Cerebellum (tissue), 4 donors: ENCODE measurements at places on chromosomes 1 and 21. TPM values are rescaled to one million over a fixed set of nuclear protein-coding genes. Genes with fewer than 3 reads are reported as not detected.

GRCh38 chr1:70779571-70779970 lies 268.0 kb downstream of the PTGER3 start:
- DNase-seq = no peak

GRCh38 chr1:230970432-230970831 lies 8.2 kb downstream of the TTC13 start:
- no peak for DNase-seq

DNA sequence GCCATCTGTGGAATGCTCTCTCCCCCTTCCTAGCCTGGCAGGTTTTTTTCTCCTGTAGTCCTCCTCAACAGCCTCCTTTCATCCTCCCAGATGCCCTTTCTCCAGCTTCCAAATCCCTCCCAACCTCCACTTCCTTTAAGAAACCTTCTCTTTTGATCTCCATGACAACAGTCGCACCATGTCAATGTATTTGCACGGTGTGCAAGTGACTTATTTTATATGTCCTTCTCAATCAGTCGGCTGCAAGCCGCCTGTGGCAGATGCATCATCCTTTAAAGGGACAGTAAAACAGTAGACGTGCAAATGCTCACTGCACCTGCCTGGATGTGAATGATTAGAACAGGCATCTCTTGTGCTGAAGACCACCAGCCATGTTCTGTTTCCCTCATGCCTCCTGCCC lies 285.2 kb downstream of the PCP4 start:
- no peak for DNase-seq

DNA sequence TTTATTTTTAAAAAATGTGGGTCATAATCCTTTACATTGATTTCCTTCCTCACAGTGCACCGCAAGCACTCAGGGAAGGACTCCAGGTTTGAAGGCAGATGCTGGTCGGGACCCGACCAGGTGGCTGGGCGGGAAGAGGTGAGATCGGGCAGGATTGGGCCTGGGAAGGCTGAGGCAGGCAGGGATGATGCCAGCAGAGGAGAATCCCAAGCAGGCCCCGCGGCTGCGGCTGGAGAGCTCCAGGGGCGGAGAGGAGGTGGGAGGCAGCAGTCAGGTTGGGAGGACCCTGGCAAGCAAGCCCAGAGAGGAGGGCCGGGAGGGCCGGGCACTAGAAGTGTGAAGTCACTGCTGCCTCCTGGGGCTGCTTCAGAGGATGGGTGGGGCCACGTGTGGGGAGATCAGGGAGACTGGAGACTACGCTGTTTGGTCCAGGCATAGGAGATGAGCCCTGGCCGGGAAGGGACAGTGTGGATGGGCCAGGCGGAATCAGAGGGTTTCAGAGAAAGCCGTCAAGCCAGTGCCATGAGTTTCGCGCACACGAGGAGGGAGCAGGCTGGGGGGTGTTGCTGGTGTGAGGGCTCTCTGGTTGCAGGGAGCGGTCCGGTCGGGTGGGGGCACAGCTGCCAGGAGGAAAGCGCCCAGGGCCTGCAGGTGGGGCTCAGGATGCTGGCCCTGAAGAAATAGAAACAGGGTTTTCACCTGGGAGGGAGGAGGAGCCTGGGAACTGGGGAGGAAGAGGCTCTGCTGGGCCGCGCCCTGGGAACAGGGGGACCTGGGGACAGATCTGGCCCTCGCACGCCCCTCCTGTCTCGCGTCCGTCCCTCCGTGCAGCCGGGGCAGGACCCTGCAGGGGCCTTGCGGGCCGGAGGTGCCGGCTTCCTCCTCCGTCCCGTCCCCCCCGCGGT lies 888 bp upstream of the COL18A1 start:
- no peak for DNase-seq

GRCh38 chr1:151059109-151060006 lies at the start of gene CDC42SE1:
Gene CDC42SE1, minus strand, starts transcription at chr1:151059622. Its CDS starts 3,892 bp downstream, at chr1:151055730.
- DNase-seq = peak; percentile 90

GRCh38 chr1:59738152-59738551 lies 76.6 kb upstream of the HOOK1 start:
- no peak for DNase-seq

DNA sequence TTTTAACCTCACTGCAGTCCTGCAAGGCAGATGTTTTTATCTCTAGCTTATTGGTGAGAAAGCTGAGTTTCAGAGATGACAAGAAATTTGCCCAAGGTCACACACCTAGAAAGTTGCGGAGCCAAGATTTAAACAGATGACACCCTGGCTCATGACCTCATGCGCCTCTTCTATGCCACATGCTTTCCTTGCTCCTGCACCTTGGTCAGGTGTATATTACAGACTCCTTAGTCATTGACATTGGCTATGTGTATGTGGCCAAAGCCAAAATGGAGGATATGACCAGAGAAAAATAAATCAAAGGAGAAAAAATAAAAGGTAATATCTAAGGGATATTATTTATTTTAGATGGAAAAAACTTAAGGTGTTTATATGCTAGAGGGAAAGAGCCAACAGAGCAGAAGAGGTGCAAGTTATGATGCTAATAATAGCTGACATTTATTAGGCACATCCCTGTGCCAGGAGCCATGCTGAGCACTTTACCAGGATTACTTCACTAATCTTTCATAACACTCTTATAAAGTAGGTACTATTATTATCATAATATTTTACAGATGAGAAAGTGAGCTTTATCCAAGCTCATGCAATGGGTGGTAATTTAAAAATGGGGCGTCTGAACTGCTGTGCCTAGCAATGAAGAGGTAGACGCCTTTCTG lies 13.8 kb upstream of the MYOC start:
- DNase-seq = peak; percentile 67

Gene NID1
- total RNA-seq = 41.9 TPM

Gene LCE2D
- not detected for total RNA-seq

Gene FRRS1
- 1.9 TPM for total RNA-seq

Gene KIF2C
- 9.4 TPM for total RNA-seq

Gene RPTN
- not detected for total RNA-seq

Gene SPOCD1
- not detected for total RNA-seq

Gene HES4
- total RNA-seq = 14.9 TPM
